Stimulated activated CD4-positive, alpha-beta T cell treated with anti-CD3 and anti-CD28 coated beads, Interleukin-1b, Interleukin-23, amount 100 ng/mL, for 48 hours (primary cell): ENCODE measurements at places on chromosomes 5 and 9.

DNA sequence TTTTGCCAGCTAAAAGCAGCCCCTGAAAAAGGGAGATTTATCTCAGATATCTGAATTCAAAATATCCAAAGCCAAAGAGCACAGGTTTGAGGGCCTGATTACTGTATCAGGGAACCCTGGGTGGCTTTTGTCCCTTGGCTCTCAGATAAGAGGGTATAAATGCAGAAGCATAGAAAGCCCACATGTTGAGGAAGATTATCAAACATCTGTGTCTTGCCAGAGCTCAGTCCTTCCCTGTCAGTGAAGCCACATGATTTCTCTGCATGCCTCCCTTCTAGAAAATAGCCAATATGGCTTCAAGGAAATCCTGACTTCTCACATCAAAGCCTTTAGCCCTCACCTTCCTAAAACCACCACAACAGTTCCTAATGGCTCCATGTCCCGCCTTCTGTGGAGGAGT lies 408.0 kb upstream of the DMAC1 start:
- DNase-seq = no peak

DNA sequence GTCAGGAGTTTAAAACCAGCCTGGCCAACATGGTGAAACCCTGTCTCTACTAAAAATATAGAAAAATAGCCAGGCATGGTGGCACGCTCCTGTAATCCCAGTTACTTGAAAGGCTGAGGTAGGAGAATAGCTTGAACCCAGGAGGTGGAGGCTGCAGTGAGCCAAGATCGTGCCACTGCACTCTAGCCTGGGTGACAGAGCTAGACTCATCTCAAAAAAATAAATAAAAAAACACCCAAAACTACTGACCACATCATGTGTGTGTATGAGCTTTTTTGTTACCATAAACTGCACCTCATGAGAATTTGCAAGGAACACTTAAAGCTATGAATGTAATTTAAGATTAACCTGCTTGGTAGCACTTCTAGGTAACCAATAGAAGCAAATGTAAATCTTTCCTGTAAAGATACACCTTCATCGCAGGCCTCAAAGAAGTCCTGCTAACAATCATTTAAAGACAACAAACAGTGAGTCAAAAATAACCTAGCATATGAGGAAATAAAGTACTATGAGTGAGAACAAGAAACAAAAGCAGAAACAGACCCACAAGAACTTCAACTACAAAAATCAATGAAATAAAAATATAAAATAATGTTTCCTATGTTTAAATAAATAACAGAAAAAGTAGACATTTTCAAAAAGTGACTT lies 13.0 kb downstream of the SLC38A9 start:
- no peak for DNase-seq

- DNase-seq = no peak
Measured at GRCh38 chr5:115375893-115376292, 79.4 kb upstream of the CCDC112 start.

GRCh38 chr9:38689678-38690077 lies 30.3 kb downstream of the FAM240B start:
- DNase-seq = no peak

DNA sequence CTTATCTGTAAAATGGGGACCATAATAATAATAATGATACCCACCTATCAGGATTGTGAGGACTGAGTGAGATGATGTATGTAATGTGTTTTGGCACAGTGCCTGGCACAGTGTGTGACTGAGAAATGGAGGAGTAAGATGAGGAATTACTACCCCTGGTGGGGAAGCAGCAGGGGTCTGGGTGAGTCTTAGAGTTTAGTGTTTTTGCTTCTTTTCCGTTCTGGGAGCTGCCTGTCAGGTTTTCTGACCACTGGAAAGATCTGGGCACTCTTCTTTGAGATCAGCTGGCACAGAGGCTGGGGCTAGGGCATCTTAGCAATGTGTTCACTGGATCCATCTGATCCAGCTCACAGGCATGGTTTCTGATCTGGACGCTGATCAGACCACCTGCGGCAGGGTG lies 8.5 kb downstream of the LCP2 start:
- no peak for DNase-seq

- DNase-seq = peak; percentile 50
Measured at GRCh38 chr5:137743031-137743640, 7.2 kb upstream of the KLHL3 start.
